ENCODE measurements at places on chromosomes 16 and 17.
A peak's percentile ranks its signal among the peaks of the same experiment; 100 is the strongest.

DNA sequence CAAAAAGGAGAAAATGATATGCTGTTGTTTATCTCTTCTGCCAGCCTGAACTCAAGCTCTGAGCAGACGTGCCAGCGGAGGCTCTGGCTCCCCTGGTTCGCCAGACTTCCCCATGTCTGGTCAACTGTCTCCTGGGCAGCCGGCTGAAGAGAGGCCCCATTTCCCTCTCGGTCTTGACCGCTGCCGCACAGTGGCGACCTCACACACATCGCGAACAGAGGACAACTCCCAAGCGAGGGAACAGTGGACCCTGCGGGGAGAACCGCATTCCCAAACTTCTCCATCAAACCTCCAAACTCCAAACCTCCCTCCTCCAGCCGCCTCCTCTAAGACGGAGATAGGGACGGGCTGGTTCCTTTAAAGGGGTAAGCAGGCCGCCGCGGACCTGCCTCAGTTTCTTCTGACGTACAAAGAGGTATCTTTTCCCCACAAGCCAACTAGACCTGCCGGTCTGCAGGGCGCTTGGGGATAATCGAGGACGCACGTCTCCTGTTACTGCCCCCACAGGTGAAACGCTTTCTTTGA, 24.9 kb upstream of the RFFL start:
- DNase-seq, result peak; percentile 20

DNA sequence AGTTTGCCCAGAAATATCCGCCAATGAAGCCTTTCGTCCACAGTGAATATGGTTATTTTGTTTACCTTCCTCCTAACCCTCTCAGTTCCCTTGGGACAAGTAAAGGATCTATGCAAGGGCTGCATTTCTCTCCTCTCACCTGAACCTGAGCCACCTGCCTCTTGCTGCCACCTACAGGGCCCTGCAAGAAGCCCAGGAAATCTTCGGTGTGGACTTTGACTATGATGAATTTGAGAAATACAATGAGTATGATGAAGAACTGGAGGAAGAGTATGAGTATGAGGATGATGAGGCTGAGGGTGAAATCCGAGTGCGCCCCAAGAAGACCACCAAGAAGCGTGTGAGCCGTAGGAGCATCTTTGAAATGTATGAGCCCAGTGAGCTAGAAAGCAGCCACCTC, 14.0 kb downstream of the SUPT6H start:
- no peak for DNase-seq

DNA sequence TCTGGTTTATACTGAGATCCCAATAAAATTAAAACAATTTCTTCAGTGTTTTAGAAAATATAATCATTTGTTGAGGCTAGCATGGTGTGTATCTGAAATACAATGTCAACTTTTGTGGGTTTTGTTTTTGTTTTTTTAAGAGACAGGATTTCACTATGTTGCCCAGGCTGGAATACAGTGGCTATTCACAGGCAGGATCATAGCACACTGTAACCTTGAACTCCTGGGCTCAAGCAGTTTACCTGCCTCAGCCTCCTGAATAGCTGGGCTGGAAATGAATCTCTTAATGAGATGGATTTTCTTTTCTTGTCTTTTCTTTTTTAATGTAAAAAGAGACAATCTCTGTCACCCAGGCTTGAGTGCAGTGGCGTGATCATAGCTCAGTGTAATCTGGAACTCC, 12.1 kb downstream of the DDX42 start:
- DNase-seq, result no peak

- no peak for DNase-seq
Measured at GRCh38 chr16:55308973-55309372, 15.0 kb upstream of the IRX6 start.

GRCh38 chr16:2208308-2208707, 2.4 kb downstream of the BRICD5 start:
- DNase-seq, result no peak

DNA sequence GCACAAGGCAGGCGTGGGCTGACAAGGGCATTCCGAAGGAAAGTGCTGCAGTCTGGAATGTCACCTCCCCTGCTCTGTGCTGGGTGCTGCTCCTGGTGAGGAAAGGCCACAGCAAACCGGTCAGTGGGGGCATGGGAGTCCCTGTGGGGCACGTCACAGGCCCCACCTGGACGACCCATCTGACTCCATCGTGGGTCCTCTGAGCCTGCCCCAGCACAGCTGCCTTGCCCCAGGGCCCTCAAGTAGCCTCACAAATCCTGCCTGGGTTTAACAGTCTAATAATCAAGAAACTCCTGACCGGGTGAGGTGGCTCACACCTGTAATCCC, 2.8 kb upstream of the MYO15B start:
- DNase-seq, result no peak

DNA sequence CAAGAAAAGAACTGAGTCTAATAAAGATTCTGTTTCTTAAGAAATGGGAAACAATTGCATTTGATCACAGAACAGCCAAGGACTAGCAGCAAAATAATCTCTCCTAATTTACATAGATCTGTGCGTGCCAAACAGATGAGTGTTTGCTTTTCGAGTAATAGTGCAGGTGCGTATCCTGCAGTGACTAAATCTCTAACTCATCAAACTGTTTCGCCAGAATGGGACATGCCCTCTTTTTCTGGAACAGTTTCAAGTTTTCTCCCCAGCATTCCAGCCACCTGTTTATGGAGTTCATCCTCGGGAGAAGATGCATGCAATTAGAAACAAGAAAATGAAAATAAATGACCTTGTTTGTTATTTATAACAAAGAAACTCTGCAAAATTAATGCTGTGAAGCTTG, 5.7 kb upstream of the TOX3 start:
- DNase-seq, result no peak

GRCh38 chr17:13596241-13596923, 5.3 kb downstream of the HS3ST3A1 start:
- DNase-seq, result no peak

GRCh38 chr17:4215882-4216570, 47.8 kb downstream of the ANKFY1 start:
- DNase-seq, result no peak

- DNase-seq, result no peak
Measured at GRCh38 chr17:81040791-81041337, 5.9 kb downstream of the BAIAP2 start.

DNA sequence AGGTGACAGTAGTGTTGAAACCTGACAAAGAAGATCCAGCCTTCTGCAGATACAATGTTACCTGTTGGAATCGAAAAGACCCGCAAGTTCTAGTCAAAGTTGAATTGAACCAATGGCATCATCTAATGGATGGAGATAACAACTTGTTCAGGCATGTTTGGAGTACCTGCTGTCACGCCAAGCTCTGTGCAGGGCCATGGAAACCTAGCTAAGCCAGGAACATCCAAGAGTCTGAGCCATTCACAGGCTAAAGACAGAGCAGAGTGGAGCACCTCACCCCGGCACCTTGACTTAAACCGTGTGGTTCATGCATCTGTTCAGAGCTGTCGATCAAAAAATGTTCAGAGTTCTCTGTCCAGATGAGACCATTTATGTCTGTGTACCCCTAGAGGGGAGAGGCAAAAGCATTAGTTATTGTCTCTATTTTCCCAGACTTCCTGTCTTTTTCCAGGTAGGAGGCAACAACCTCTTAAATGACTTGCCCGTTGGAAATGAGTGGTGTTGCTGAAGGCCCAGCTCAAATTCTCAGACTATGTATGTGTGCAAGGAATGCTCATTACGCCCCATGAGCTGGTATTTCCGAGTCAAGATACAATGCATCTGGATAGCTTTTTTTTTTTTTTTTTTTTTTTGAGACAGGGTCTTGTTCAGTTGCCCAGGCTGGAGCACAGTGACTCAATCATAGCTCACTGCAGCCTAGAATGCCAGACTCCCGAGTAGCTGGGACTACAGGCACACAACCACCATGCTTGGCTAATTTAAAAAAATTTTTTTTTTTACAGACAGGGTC, 44.9 kb upstream of the XYLT1 start:
- DNase-seq, result no peak

- DNase-seq, result no peak
Measured at GRCh38 chr16:28933171-28933570, 1.4 kb downstream of the CD19 start.

- DNase-seq, result no peak
Measured at GRCh38 chr16:49200223-49200820, 81.3 kb downstream of the CBLN1 start.

DNA sequence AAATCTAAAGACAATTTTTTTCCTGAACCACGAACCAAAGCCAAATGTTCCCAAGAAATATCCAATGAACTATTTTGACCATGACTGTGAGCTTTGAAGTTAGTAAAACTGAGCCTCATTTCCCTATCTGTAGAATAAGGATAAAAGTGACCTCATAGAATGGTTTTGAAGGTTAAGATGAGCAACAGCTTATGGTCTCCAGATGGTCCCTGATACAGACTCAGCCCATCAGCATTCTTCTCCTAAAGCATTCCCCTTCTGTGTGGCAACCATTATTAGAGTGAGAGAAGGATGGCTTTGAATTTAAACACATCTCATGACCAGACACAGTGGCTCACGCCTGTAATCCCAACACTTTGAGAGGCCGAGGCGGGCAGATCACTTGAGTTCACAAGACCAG, 70.1 kb downstream of the COPRS start:
- DNase-seq, result no peak

- peak; percentile 11 for DNase-seq
Measured at GRCh38 chr17:65228734-65229620, 91.8 kb downstream of the RGS9 start.

- DNase-seq, result peak; percentile 22
Measured at GRCh38 chr16:84144209-84144858, 643 bp downstream of the HSDL1 start.

DNA sequence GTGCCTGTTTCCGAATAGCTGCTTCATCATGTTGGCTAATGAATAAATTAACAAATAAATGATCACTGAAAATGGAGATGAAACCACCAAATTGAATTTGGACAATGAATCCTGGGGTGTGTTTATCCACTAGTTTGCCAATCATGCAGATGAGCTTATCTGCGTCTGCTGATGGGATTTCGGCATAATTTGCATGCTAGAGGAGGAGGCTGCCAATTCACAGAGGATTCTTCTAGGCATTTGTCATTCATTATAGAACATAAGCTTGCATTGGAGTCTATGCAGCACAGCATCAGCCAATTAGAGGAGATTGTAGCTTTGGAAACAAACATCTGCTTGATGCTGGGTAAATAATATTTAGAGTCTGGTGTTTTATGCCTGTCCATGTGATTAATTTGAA, 123.1 kb downstream of the NPIPB5 start:
- DNase-seq, result no peak

GRCh38 chr16:88423448-88423850, 29.6 kb upstream of the ZFPM1 start:
- no peak for DNase-seq

DNA sequence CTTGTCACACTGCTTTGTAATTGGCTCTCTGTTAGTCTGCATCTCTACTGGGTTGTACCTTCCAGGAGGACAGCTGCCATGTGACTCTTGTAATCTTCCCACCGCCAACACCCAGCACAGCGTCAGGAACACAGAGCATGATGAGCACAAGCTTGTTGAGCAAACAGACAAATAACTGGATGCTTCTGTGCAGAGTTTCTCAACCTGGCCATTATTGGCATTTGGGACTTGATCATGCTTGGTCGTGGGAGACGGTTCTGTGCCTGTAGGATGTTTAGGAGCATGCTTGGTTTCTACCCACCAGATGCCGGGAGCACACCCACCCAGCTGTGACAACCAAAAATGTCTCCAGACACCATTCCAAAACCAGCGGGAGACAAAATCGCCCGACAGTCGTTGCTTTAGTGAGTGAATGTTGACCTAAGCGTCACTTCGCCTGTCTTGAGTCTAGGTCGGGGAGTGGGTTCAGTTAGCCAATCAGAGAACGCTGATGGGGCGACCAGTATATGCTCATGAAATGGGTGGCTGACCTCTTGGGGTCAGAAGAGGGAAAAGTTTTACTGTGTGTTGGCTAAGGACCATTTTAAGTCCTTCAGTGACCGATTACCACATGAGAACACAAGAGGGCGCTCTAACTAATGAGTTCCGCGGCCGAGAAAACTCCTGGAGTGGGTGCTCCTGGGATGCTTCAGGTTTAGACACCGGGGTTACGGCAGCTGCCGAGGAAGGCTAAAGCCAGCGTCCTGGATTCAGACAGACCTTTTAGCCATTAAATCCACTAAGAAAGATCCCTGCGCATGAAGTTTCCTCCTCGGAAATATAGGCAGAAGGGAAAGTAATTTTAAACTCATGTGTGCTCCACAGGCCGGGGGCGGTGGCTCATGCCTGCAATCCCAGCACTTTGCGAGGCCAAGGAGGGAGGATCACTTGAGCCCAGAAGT, 57.8 kb upstream of the TEX2 start:
- peak; percentile 39 for DNase-seq

DNA sequence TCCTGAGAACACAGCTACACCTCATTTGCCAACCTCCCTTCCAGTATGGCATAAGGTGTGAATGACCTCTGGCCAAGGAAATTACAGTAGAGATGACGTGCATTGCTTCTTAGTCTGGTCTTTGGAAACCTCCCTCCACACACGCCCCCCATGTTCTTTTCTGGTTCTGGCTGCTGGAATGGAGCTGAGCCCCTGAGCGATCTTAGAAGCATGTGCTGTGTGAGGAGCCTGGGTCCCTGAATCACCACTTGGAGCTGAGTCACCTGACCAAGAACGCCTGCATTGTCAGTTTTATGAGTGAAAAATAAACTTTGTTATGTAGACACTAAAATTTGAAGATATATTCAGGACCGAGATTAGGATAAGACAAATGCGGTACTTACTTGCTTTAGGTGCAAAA, 51.4 kb downstream of the HS3ST3A1 start:
- DNase-seq, result no peak

- no peak for DNase-seq
Measured at GRCh38 chr17:78759969-78760352, 22.1 kb downstream of the CYTH1 start.

- no peak for DNase-seq
Measured at GRCh38 chr17:9981344-9981915, 76.4 kb upstream of the RCVRN start.

- DNase-seq, result no peak
Measured at GRCh38 chr17:3884188-3884587, 8.7 kb downstream of the CAMKK1 start.

GRCh38 chr17:47980541-47980940, 9.6 kb downstream of the CDK5RAP3 start:
- DNase-seq, result no peak

- no peak for DNase-seq
Measured at GRCh38 chr17:69878661-69879060, 196.4 kb upstream of the KCNJ16 start.

GRCh38 chr16:4239682-4240175, 2.2 kb downstream of the SRL start:
- no peak for DNase-seq

DNA sequence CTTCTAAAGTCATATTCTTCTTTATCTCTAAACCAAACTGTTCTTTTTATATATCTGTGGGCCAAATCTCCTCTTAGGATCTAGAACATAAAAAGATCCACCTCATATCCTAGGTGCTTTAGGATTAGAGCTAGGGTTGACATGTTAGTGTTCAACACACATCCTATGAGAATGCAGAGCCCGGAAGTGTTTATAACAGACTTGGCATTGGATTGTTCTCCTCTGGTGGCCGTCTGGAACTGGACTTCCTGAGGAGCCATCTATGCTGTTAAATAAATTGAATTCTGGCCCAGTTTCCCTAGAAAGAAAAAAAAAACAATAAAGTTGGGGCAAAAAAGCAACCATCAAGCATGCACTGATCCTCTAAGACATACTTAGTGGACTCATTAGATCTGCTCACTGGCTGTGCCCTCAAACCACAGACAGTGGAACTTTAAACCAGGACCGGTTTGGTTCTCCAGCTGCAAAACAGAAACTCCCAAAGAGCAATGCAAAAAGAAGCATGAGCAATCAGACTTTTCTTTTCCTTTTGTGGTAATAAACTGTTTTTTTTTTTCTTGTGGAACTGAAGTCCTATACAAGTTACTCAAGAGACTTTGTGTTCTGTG, 182.5 kb downstream of the ZNF18 start:
- DNase-seq, result no peak

All from T-cell (primary cell).